Mesothelial cell of epicardium (in vitro differentiated cells): ENCODE measurements at places on chromosomes 4 and X. TPM values are rescaled to one million over a fixed set of nuclear protein-coding genes. Genes with fewer than 3 reads are reported as not detected.

Gene CXorf49
- total RNA-seq, result not detected in 3 replicates

- H3K36me3 ChIP-seq, result no peaks in the 10 kb centered on the region
- no peaks in the 10 kb centered on the region for H3K27me3 ChIP-seq
- H3K27ac ChIP-seq, result no peak overlapping the region
- no peak overlapping the region for H3K4me3 ChIP-seq
These were observed 4.4 kb upstream of the BGN start for GRCh38 chrX:153490217-153490930.

DNA sequence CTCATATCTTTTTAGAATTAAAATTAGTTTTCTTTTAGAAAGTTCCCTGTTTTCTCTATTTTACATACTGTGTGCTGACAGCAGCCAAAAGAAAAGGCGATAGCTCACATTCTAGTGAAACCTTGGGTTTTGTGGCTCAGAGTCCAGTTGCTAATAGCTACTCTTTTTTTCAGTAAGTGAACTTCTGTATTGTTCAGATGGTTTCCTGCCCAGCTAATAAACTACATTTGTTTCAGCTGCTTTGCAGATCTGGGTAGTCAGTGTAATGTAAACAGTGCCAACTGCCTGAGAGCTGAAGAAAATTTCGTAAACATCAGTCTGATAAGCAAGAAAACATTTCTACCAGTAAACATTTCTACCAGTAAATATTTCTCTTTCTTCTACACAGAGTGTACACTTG lies 370.2 kb downstream of the GRIA2 start:
- no peaks in the 10 kb centered on the region for H3K36me3 ChIP-seq
- DNase-seq, result no peak
- H3K27me3 ChIP-seq, result no peaks in the 10 kb centered on the region

DNA sequence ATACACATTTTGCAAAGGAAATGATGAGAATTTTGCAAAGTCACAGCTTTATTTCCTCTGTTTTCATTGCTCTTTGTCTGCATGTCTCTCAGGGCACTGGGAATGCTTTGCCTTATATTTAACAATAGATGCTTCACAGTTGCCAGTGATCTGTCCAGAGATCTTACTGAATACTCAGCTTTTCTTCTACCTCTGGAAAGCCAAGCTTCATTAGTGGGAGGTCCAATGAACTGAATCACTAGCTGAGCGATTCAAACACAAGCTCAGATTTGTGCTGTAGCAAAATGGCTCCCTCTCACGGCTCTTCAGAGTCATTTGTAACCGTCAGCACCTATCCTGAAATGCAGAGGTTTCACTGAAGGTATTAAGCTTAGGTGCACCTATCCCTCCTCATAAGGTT lies 138.9 kb downstream of the DCLK2 start:
- no peak for DNase-seq
- peak overlapping the region; percentile 91 for H3K27ac ChIP-seq
- H3K4me1 ChIP-seq, result peaks cover 44% of the 10 kb centered on the region
- no peaks in the 10 kb centered on the region for H3K27me3 ChIP-seq
- H3K36me3 ChIP-seq, result peaks cover 15% of the 10 kb centered on the region

Gene PDZD4
- 6.8 to 8.8 TPM (median 7.6 TPM) in 3 replicates for total RNA-seq

GRCh38 chr4:172995161-172995560 lies 173.4 kb upstream of the GALNT7 start:
- H3K27ac ChIP-seq, result no peak overlapping the region
- H3K4me1 ChIP-seq, result peaks cover 7% of the 10 kb centered on the region
- no peak for DNase-seq

Gene REELD1
- 0.13 to 0.45 TPM (median 0.16 TPM) in 3 replicates for total RNA-seq

GRCh38 chr4:140133576-140133975 lies 20.4 kb downstream of the MAML3 start:
- no peaks in the 10 kb centered on the region for H3K27me3 ChIP-seq
- no peak for DNase-seq
- no peak overlapping the region for H3K27ac ChIP-seq
- H3K4me3 ChIP-seq, result no peak overlapping the region
- H3K4me1 ChIP-seq, result peaks cover 45% of the 10 kb centered on the region

Gene ATP8A1
- 13.0 to 15.7 TPM (median 14.0 TPM) in 3 replicates for total RNA-seq

- peaks cover 45% of the 10 kb centered on the region for H3K4me1 ChIP-seq
- H3K27ac ChIP-seq, result peak overlapping the region; percentile 90
- no peaks in the 10 kb centered on the region for H3K27me3 ChIP-seq
- peaks cover 18% of the 10 kb centered on the region for H3K36me3 ChIP-seq
- no peak for DNase-seq
These were observed 159.6 kb downstream of the PTTG2 start for GRCh38 chr4:38119668-38120385.
